Activated T-cell treated with anti-CD3 and anti-CD28 coated beads, Interleukin-2, amount 50 U/mL, for 1 hour (primary cell): ENCODE measurements at places on chromosomes 7 and 10.
A peak's percentile ranks its signal among the peaks of the same experiment; 100 is the strongest.

GRCh38 chr7:157980774-157981173 is 606.8 kb downstream of the PTPRN2 start:
- DNase-seq, result no peak

- peak; percentile 27 for DNase-seq
These were observed 44.2 kb upstream of the GGCT start for GRCh38 chr7:30548845-30549244.

- DNase-seq, result no peak
These were observed 456 bp upstream of the ACHE start for GRCh38 chr7:100895956-100896731.

GRCh38 chr7:2968616-2969397 is 74.9 kb downstream of the CARD11 start:
- no peak for DNase-seq

DNA sequence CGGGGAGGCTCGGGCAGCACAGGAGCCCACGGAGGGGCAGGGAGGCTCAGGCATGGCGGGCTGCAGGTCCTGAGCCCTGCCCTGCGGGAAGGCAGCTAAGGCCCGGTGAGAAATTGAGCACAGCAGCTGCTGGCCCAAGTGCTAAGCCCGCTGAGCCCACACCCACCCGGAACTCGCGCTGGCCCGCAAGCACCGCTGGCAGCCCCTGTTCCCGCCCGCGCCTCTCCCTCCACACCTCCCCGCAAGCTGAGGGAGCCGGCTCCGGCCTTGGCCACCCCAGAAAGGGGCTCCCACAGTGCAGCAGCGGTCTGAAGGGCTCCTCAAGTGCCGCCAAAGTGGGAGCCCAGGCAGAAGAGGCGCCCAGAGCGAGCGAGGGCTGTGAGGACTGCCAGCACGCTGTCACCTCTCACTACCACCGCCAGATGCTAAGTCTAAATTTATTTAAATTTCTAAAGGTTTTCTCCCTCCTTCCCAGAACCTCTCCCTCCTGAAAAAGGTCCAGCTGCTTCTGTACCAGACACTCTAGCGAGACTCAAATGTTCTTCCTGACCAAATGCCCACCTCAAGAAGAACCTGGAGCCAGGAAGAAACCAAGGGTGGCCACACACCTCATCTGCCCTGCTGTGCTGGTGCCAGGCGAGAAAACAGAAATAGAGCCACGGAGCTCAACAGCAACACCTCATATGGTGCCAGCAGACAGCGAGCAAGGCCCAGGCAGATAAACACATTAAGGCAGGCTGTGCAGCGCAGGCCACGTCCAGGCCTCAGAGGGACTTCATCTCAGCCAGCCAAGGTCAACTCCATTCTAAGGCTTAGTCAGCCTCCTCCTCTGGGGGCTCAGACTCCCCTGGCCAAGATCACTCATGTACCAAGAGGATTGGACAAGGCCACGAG is 47.0 kb downstream of the KCNMA1 start:
- no peak for DNase-seq

- no peak for DNase-seq
These were observed 162.6 kb downstream of the FAM107B start for GRCh38 chr10:14611968-14612693.

DNA sequence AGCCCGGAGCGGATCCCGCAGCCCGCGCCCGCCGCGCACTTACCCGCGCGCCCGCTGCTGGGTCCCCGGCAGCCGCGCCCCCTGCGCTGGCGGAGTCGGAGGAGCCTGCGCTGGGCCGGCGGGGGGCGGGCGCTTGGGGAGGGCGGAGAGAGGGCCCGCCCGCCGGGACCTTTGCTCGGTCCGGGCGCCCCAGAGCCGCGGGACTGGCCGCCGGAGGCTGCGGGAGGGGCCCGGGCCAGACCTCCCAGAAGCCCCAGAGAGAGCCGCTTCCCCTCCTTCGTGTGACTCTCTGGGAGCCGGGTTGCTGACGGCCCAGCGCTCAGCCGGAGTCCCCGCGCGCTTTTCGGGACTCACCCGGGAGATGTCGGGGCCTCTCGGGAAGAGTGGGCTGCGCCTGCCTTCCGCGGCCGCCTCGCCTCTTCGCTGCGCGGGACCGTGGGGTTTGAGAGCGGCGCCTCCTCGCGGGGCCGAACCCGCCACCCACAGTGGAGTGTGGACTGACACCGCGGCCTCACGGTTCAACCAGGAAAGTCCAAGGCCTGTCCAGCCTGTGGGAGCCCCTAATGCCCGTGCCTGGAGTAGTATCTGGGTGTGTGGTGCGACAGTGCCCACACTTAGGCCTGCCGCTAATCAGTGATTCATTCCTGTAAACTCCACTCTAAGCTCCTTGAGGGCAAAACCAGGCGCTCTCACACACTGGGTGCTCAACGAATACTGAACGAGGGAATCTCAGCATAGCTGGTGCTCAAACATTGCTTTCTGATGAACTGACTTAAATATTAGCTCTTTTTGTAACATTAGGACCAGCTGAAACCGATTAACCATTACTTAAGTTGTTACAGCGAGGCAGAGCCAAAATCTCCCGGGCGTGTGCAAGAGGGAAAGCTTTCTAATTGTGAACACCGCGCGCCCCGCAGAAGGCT is at the start of gene GSDME:
TSS of gene GSDME (minus strand) at position 112 of the 923 bp plus-strand sequence. CDS start 7,690 bp downstream, outside the sequence.
- DNase-seq, result peak; percentile 49

DNA sequence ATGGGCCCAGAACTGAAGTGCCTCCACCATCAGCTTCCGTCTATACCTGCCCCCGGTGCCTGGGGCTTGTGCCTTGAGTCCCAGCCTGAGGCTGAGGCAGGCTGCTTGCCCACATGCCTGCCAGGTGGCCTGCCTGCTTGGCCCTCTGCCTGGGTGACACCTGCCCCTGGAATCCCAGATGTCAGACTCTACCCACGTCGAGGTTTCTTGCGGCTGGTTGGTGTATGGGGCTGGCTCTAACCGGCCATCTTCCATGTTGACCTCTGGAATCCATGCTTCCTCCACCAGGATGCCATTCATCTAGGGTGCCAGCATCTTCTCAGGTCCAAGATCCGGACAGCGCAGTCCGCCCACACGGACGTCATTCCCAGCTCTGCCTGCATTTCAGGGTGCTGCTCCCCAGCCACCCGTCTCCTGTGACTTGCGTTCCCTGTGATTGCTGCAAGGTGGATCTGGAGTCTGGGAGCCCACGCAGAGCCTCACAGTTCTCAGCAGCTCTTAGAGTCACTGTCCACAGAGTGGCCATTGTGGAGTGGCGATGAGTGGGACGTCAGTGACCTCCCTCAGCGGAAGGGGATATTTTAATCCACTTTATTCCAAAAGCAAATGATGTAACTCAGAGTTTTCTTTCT is 298.1 kb downstream of the TCERG1L start:
- DNase-seq, result no peak

GRCh38 chr10:47424231-47424630 is 40.1 kb upstream of the ZNF488 start:
- no peak for DNase-seq

DNA sequence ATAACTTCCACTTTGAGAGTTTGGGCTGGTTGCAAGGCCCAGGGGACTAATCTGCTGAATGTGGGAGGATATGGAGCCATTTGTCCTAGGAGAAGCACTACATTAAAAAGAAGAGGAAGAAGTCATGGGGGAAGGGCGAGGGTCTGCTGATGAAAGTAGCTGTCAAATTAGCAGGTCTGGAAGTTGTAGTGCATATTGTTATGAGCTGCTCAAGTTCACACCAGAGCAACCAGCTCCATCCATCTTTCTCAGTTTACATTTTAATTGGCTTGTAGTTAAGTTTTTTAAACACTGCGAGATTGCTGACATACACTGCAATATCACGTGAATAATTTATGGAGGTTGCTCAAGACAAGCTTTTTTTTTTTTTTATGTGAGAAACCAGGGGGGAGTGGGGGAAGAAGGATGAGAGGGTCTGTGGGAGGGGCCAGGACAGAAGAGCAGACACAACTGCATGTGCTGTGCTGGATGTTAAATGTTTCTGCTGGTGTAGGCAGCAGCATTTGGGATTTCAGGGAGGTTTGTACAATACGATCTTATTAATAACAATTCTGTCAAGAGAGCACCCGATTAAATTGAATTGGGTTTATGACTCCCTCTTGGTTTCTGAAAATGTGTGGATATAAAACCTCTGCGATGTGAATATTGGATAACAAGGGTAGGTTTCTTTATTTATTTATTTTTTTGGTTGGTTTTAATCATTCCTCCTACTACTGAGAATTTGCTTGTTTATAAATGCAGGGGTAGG is 759.0 kb upstream of the GALNT17 start:
- DNase-seq, result no peak

DNA sequence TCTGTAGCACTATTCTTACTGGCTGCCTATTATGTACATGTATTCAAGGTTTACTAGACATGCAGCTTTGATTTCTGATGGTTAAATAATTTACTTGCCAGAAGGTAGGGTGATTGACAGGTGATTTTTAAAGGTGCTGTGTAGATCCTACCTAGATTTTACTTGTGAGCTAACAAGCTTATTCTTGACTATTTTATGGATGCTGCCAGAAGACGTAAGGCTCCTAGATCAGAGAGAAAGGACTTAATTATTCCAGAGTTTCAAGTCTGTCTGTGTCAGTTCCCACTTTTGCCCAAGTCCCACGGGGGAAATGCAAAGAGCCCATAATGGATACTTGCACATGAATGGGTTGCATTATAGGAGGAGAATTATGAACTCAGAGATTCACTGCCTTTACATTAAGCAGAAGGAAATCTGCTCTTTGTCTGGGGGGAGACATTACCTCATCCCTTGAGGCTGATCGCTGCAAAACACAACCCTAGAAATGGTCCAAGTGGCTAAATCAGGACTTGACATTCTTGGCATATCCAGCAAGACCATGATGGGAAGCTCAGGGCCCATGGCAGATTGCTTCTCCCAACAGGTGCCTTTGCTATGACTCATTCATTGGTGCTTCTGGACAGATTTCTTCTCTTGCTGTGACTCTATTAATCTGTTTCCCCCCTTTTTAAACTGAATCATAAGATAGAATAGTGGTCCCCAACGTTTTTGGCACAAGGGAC is 32.1 kb downstream of the GPR158 start:
- DNase-seq, result no peak

DNA sequence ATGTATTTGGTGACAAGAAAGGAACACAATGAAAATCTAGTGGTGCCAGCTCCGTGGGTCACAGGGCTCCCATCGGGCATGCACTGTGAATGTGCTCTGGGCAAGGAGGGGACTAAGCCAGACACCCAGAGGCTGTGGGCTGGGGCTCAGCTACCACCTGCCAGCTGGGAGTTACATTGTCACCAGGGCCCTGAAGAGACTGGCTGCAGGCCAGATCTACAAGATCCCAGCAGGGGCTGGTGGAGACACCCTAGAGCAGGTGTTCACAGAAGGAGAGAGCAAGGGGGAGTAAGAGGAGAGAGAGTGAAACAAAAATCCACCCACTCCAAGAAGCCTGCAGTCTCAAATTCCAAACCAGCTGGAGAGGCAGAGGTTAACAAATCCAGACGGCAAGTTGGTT is 116.6 kb upstream of the ADCY1 start:
- no peak for DNase-seq

GRCh38 chr7:8217200-8218068 is 44.5 kb downstream of the ICA1 start:
- DNase-seq, result no peak

GRCh38 chr10:62022830-62023229 is 121.3 kb downstream of the ARID5B start:
- DNase-seq, result no peak

DNA sequence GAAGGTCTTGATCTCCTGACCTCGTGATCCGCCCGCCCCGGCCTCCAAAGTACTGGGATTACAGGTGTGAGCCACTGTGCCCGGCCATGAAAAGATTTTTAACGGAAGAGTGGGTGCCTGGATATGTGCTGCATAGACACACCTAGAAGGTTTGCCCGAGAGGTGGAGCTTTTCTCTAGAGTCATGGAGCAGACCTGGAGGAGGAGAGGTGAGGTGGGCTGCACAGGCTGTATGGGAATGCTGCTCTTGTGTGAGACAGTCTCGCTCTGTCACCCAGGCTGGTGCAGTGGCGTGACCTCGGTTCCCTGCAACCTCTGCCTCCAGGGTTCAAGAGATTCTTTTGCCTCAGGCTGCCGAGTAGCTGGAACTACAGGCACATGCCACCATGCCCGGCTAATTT is 103.3 kb downstream of the ACTR3B start:
- DNase-seq, result no peak

- DNase-seq, result no peak
These were observed 36.9 kb upstream of the CCDC3 start for GRCh38 chr10:13038391-13038790.

GRCh38 chr7:5437987-5438386 is 14.4 kb upstream of the TNRC18 start:
- DNase-seq, result no peak

GRCh38 chr10:22635650-22636049 is 78.7 kb downstream of the PIP4K2A start:
- no peak for DNase-seq

- DNase-seq, result no peak
These were observed at the start of gene CTNNA3 for GRCh38 chr10:67696029-67696428. TSS of gene CTNNA3 (minus strand) at chr10:67696195.

DNA sequence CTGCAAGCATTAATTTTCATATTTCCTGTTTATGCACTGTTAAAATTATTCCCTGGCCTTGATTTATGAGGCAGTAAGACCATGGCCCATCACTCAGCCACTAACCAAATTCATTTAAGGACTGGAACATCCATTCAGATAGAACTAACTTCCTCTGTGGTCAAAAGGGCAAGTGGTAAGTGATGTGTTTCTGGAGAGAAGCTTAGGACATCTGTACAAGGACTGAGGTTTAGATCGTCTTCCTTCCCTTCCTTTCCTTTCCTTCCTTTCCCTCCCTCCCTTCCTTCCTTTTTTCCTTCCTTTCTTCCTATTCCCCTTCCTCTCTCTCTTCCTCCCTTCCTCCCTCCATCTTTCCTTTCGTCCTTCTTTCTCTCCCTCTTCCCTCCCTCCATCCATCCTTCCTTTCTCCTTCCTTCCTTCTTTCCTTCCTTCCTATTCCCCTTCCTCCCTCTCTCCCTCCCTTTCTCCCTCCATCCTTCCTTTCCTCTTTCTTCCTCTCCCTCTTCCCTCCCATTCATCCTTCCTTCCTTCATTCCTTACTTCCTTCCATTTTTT is 1019.4 kb downstream of the TYW1 start:
- DNase-seq, result no peak

GRCh38 chr10:5643346-5644067 is 22.9 kb downstream of the ASB13 start:
- no peak for DNase-seq

- no peak for DNase-seq
These were observed 192.2 kb upstream of the SVIL start for GRCh38 chr10:29826801-29827450.
